MCF 10A (cell line): ENCODE measurements at places on chromosomes 12 and 14. TPM values are rescaled to one million over a fixed set of nuclear protein-coding genes. Genes with fewer than 3 reads are reported as not detected.
A peak's percentile ranks its signal among the peaks of the same experiment; 100 is the strongest.

GRCh38 chr12:12779529-12779928 lies 5.9 kb upstream of the APOLD1 start:
- DNase-seq, result peak; percentile 88

DNA sequence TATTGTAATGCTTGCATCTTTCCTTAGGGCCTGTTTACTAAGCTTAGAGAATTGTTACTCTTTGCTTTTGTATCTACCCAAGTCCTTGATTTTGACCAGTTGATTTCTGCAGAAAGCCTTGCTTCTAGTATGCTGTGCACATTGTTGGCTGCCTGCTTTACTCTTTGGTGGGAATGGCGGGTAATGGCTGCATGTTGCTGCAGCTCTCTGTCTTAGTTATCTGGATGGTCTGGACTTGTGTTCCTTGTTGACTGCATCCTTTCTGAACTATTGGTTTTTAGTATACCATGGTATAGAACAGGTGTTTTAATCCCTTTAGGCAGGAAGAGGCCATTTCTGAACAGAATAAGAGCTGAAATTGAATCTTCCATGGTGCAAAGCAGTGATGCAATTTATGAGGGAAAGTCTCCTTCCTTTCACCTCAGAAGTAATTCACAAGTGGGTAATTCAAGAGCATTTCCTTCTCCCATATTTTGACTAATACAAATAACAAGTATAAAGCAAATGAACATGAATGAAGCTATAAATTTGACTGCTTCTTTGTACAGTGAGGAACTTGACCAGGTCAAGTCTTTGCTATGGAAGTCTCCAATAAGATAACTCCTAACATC lies 466.4 kb downstream of the NPAS3 start:
- no peak for DNase-seq

Gene FAM222A
- 0.19 and 0.29 TPM in 2 replicates for total RNA-seq

- no peak for DNase-seq
Observed at GRCh38 chr12:29216266-29216665, 67.2 kb downstream of the FAR2 start.

GRCh38 chr12:80939231-80939950 lies 1.7 kb upstream of the LIN7A start:
- no peak for DNase-seq

DNA sequence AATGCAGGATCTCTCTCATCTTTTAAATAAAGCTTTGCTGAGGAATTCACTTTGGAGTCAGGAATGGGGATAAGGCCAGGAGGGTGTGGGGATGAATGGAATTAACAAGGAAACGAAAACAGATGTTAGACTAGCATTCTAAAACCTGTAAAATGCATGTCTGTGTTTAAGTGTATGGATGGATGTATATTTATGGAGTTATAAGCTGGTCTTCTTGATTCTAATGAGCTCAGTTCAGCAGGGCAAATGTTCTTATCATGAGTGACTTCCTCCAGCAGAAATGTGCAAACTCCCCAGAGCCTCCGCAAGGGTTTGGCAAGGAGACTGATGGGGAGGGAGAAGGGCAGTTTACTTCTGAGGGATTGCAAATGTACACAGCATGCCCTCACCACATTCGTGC lies 149.1 kb downstream of the NTF3 start:
- DNase-seq, result no peak

Gene PRB2
- total RNA-seq, result not detected in 2 replicates

GRCh38 chr14:37023875-37024565 lies 148.4 kb downstream of the SLC25A21 start:
- peak; percentile 17 for DNase-seq

DNA sequence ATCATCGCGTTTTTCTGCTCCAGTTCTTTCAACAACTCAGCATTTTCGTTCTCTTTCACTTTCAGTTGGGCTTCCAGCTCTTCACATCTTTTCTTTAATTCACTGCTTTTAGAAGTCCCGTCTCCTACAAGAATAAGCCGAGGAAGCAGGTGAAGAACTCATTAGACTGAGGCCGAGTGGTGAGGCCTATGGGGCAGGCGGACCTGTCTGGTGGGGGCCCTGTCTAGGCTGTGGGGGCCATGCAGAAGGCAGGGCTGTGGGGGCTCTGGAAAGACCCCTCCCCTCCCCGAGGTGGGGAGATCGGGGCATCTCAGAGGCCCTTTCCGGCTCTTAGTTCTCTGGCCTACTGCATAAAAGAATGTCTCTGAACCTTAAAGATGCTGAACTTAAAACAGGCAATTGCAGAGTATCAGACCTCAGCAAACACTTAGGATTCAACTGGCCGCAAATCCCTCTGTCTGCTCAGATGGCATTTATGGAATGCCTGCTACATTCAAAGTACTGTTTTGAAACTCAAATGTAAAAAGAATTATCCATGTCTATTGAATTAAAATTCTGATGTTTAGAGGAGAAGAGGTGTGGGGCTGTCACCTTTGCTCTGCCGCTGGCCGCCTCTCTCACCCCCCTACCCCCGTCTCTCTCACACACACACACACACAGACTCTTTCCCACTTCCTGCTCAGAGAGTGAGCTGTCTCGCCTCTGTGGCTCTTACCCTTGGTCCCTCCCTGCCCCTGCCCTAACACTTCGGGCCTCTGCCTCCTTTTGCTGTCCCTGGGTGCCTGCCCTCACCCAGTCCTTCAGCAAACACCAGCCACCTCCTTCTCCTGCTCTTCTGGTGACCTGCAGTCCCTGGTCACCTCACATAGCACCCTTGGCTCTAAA lies 34.7 kb downstream of the CCDC92 start:
- no peak for DNase-seq

Gene TBX5
- not detected in 2 replicates for total RNA-seq

- peak; percentile 2 for DNase-seq
Observed at GRCh38 chr12:107774349-107775029, at the start of gene ASCL4. ASCL4 (plus strand) TSS chr12:107774704; CDS start chr12:107775219, 515 bp downstream.

GRCh38 chr14:30874999-30875787 lies 834 bp downstream of the COCH start:
- DNase-seq, result no peak

Gene AICDA
- total RNA-seq, result not detected in 2 replicates

DNA sequence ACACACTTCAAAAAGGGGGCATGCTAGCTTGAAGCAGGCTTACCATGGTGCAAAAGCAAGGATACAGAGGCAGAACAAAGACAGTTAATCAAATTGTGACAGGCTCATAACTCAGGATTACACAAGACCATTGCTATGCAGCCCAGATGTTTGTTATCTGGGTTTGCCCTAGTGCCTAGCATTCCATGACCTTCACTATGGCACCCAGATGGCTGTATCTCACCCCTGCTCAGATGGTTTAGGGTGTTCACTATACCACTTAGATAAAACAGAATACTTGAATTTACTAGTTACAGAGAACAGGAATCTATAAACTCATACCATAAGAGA lies 56.2 kb downstream of the SDR9C7 start:
- DNase-seq, result peak; percentile 11

DNA sequence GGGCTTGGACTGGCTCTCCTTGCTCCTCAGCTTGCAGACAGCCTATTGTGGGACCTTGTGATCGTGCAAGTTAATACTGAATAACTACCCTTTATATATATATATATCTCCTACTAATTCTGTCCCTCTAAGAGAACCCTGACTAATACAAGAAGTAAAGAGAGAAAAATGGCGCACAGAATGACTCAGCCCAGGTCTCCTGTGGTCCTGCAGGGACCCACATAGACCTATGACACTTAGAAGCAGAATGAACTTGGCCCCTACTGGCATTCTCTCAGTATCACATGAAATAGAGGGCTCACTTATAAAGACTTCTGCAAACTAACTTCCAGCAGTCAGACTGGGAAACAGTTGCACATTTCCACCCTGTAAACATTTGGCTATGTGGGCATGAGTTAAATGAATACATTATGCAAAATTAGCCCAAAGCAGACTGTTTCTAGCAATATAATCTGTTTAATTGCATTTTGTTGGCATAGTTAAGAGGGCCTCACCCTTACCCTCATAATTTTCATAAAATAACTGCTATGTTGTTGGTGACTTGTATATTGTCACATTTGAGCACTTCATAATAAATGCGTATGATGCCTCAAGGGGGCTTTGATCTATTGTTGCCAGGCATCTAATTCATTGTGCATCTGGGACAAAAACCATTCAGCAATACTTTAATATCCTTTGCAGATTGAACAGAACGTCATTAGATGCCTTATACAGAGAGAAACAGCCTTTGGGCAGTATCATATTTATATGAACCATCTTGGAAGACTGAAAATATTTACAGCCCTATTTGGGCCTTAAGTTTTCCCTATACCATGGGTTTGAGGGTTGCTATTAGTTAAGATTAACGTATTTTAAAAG lies 349.7 kb upstream of the DIO2 start:
- no peak for DNase-seq

DNA sequence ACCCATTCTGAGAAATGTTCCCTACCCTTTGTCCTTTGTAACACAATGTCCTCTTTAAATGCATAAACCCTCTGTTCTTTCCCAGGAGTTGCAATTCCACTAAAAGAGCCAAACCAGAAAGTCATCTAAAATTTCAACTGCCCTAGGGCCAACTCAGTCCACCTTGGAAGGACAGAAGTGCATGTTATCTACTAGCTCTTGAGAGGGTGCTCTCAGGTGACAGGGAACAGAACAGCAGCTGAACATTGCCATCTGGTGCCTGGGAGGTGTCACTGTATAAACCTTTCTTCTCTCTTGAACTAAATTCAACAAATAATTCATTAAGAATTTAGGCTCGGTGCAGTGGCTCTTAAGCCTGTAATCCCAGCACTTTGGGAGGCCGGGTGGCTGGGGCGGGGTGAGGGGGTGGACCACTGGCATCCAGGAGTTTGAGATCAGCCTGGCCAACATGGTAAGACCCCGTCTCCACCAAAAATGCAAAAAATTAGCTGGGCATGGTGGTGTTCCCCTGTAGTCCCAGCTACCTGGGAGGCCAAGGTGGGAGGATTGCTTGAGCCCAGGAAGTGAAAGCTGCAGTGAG lies 10.3 kb upstream of the FERMT2 start:
- peak; percentile 75 for DNase-seq

Gene TAS2R46
- total RNA-seq, result 0.69 and 1.1 TPM in 2 replicates

Gene TAS2R13
- total RNA-seq, result 0.68 and 0.93 TPM in 2 replicates

DNA sequence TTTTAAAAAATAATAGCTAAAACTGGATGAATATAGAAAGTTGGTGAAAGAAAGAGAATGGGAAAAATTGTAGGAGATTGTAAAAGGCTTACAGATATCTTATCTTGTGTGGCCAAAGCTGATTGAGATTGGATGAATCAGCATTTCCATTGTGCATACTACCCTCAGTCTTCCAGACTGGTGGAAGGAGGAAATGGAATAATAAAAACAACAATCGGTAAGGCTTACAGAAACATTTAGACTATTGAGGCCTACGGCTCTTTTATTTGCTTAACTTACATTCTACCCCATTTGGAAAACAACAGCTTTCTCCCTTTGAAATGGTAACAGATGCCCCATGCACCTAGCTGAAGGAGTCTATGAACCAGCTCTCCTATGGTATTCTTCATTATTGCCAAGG lies 129.8 kb downstream of the PTPRB start:
- DNase-seq, result no peak

GRCh38 chr12:84601483-84601882 lies 311.1 kb downstream of the SLC6A15 start:
- no peak for DNase-seq

GRCh38 chr12:31773867-31774266 lies 45.0 kb upstream of the AMN1 start:
- DNase-seq, result no peak

Gene GNG2
- total RNA-seq, result 0.28 and 0.64 TPM in 2 replicates

GRCh38 chr14:38837343-38838048 lies 265.5 kb downstream of the SEC23A start:
- DNase-seq, result no peak

Gene FOXG1
- not detected in 2 replicates for total RNA-seq

Gene HRK
- 2.6 and 3.0 TPM in 2 replicates for total RNA-seq

DNA sequence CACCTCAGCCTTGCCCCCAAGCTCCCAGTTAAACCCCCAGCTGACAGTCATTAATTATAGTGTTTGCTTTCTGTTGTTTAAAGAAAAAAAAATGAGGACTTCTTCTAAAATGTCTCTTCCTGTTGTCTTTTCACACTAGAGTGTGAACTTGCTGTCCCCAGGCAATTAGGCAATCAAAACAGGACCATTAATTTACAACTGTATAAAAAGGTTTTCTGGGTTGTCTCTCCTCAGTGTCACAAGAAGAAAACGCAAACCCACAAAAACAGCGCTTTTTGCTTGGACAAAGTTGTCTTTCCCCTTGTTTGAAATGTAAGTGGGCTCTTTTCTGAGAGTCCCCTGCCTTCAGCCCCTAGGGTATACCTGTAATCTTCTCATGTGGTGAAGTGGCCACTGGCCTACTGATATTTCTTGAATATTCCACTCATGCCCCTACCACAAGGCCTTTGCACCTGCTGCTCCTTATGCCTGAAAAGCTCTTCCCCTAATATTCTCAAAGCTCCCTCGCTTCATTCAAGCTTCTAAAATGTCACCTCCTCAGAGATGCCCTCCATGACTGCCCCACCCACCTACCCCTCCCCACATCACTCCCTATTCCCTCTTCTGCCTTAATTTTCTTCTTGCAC lies 158.9 kb upstream of the PWP1 start:
- DNase-seq, result no peak

GRCh38 chr14:93369713-93370266 lies 22.8 kb downstream of the COX8C start:
- DNase-seq, result no peak

Gene ADAMTS20
- not detected in 2 replicates for total RNA-seq

DNA sequence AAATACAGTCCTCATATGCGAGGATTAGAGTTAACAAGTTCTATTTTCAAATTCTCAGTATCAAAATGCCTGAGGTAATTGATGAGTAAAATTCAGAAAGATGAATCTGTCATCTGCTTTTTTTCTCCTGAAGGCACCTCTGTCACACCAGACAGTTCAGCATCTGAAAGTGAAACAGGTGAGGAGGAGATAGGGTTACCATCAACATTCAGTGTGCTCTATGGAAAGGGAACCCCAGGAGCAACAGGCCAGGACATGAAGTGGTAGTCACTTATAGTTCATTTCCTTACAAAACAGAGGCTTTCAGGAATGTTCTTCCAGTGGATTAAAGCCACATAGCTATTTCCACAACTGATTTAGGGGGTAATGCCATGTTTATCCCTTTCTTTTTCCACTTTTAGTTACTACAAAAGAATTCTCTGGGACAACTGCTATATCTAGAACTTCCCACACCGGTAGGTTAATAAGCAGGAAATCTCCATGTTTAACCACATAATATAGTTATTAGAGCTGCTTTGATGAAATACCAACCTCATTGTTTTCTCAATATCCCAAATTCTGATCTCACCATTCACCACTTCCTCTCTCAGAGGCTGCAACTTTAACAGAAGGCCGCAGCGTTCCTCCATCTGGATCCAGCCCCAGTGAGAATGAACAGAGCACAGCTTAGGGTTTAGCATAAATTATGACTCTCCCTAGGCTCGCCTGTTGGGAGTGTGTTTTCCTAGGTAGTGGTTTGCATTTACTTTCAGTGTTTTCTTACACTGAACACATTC lies 177.0 kb upstream of the CNTN1 start:
- DNase-seq, result no peak

Gene PMEL
- total RNA-seq, result 0.59 TPM in 1 of 2 replicates, not detected in the other
